ENCODE measurements at places on chromosomes 7 and 10.

DNA sequence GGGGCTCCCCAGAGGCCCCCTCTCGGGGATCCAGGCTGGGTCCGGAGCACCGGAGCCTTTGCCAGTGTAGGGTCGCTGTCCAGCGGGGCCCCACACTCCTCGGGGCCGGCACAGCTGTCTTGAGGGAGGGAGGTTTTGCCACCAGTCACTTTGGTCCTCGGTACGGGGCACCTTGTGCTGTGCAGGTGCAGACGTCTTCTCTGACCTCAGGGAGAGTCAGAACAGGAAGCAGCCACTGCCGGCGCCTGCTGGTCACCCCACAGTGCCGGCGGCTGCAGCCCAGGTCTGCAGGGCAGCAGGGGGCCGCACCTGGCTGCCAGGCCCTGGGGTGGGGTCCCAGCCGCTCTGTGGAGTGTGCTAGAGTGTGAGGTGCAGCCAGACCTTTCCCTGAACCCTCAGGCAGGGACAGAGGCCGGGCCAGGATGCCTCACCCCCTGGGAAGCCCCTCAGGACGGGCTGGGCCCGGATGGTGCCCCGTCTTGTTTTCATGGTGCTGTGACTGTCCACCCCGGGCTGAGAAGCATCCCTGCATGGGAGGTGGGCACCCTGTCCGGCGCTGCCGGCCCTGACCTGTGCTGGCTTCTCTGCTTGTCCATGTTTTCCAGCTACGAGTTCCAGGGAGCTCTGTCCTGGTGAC is 8.2 kb downstream of the MAFK start:
- DNase-seq = no peak

DNA sequence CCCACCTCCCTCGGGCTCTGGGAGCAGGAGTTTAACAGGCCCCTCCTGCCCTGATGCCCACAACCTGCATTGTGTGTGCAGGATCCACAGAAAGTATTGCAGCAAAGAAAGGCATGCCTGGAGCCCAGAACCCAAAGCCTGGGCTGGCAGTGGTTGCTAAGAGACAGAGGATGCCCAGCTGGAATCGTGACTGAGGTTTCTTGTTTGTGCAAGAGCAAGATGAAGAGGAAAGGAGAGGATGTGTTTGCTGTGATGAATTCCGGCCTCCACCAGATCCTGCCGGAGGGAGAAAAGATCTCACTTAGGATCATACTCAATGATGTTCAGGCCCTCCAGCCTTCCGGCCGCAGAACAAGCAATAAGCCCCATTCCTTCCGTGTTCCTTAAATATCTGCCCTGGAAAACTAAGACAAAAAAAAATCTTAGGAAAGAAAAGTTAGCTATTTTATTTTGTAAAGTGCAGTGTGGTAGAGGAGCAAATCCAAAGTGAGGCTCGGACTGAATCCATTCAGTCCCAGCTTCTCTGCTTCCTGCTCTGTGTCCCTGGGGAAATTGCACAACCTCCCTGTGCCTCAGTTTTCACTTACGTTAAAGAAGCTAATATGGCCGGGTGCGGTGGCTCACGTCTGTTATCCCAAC is 57.1 kb downstream of the SLIT1 start:
- no peak for DNase-seq

DNA sequence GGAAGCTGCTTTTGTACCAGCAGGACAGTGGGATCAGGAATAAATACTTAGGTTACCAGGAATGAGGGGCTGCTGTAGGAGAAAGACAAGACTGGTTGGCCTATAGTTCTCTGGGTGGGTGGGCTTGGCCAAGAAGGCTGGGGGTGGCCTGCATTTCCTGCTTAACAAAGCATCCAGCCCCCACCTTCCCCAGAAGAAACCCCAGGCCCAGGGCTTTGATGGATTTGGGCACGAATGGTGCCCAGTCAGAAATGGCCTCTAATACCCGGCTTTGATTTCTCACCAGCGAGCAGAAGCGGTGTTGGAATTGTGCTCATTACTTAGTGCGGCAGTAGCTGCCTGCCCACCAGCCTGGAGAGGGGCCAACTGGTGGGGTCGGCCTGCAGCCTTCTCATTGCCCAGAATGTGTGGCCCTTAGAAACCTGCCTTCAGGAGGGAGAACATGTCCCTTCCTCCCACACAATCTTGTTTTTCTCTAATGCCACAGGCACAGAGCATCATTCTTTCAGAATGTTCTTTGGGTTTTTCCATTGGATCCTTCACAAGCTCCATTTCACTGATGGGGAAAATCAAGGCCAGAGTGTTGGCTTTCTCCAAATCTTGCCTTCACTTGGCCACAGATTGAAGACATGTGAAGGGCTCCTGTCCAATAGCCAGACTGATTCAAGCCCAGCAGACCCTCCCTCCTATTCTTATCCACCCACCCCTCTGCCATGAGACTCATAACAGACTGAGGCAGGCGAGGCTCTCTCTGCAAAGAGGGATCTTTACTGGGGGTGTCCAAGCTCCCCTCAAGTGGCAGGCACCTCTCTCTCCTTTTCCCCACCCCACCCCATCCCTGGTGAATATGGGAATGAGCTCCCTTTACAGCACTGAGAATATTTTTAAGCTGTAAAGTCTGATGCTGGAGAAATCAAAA is 2.5 kb downstream of the UNC5B start:
- DNase-seq = no peak

DNA sequence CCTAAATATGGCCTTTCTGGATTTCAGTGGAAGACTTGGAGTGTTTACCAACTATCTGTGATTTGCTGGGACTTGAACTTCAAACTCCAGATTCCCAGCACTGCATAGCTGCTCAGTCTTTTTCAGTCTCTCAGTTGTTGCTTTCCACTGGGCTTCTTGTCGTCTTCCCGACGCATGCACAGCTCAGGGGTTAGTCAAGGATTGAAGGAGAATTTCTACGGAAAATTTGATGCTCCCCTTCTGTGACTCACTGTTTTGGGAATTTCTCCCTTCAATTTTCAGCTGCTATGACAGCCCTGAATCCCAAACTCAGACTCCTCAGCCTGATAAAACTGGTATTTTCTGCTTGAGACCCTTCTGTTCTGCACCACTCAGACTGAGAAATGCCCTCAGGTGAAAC is 91.7 kb downstream of the CYP26A1 start:
- no peak for DNase-seq

DNA sequence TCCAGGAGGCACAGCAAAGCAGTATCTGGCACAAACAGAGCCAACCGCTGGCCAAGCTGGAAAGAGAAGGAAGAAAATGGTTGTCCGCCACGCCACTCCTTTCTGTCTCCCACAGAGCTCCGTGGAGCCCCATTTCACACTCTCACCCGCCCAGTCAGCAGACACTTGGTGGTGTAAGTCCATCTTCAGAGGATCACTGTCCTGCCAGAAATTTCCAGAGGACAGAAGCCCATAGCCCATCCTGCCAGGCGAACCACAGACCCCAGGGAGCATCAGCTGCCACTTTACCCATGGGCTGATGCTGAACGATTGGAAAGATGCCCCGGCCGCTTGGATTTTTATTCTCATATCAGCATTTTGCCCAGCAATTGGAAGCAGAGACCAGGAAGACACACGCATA is 144.7 kb upstream of the LYZL2 start:
- DNase-seq = no peak

- DNase-seq = no peak
Measured at GRCh38 chr10:62183442-62183841, 85.2 kb downstream of the RTKN2 start.

- DNase-seq = no peak
Measured at GRCh38 chr10:102327002-102327401, 68.5 kb upstream of the NFKB2 start.

DNA sequence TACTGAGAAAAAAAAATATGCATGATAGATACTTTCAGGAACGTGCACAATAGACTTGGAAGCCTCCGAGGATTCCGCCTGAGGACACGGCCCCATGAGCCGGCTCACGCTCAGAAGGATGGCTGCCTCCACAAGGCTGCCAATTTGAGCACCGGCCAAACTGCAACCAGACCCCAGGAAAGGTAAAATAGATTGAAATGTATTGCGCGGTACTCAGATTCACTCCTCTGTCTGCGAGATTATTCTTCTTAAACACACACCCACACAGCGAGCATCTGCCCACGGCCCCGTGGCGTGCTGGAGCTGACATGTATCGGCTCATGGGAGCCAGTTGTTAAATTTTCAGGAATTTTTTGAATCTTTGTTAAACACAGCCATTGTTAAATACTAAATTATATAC is 653.2 kb upstream of the MKI67 start:
- DNase-seq = no peak

DNA sequence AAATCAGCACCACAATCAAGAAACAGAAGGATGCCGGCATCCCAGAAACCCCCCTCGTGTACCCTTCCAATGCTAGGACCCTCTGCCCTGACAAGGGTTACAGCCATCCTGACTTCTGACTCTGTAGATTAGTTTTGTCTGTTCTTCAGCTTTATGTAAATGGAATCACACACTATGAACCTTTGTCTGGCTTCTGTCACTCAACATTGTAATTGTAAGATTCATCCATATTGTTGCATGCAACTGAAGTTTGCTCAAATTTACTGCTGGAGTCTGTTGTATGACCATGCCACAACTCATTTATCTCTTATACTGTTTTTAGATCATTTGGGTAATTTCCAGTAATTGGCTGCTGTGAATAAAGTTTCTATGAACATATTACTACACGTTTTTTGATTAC is 8.4 kb downstream of the IKZF5 start:
- no peak for DNase-seq

DNA sequence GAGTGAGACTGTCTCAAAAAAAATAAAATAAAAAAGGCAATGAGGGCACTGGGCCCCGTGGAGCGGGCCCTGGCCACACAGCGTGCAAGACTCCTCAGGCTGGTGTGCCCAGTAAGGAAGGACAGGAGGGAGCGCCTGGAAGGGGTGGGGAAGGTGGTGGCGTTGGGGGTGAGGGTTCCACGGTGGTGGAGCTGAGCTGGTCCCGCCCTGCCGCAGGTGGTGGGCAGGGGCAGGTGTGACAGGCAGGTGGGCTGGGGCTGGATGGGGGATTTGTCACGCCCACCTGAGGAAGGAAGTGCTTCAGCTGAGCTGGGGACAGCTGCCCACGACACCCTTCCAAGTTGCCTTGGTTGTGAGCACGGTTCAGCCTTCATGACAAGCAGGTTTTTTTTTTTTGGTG is 760 bp upstream of the PRAP1 start:
- DNase-seq = no peak

DNA sequence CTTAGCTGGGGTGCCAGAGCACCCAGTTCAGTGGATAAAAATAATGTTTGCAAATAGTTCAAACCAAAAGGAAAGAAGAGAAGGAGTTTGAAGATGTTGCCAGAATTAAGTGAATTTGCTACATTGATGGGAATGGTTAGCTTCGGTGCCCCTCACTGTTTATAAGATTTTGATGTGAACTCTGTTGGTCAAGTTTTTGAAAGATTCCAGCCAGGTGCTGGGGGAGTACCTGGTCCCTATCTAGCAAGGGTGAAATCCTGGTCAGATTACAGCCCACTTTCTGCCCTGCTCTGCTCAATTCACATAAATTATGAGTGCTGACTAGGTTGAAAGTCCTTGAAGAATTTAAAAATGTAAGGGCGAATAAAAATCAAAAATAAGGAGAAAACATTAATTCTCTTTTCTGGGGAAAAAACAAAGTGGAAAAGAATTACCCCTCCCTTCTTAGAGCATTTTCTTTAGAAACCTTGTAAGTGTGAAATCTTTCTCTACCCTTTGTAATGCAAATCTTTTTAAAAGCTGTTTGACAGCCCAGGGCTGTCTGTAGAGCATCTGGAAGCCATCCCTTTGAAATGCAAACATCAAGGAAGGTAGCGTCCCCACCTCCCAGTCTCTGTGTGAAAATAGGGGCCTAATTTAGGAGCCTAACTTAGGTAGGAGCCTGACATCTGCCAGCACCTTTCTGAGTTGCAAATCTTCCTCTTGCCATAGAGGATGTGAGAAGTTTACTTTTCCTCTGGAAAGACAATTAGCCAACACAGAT is 1.4 kb upstream of the GIMAP5 start:
- no peak for DNase-seq

- no peak for DNase-seq
Measured at GRCh38 chr10:107159871-107160270, 4.6 kb downstream of the SORCS1 start.

DNA sequence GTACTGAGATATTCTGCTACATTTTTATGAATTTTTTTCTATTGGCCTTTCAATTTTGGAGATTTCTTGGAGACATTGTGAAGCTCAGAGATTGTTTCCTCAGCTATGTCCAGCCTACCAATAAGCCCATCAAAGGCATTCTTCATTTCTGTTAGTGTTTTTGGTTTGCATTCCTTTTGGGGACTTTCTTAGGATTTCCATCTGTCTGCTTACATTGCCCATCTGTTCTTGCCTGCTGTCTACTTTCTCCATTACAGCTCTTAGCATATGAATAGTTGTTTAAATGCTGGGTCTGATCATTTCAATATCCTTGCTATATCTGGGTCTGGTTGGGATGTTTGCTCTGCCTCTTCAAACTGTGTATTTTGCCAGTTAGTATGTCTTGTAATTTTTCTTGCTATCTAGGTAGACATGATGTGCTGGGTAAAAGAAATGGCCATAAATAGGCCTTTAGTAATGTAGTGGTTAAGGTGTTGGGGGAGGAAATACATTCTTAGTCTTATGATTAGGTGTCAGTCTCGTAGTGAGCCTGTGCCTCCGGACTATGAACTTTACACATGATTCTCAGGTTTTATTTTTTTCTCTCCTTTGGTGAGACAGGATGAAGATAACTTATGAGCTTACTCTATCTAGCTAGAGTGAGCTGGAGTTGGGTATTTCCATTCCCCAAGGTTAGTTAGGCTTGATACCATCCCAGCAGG is 32.6 kb upstream of the NME8 start:
- no peak for DNase-seq

DNA sequence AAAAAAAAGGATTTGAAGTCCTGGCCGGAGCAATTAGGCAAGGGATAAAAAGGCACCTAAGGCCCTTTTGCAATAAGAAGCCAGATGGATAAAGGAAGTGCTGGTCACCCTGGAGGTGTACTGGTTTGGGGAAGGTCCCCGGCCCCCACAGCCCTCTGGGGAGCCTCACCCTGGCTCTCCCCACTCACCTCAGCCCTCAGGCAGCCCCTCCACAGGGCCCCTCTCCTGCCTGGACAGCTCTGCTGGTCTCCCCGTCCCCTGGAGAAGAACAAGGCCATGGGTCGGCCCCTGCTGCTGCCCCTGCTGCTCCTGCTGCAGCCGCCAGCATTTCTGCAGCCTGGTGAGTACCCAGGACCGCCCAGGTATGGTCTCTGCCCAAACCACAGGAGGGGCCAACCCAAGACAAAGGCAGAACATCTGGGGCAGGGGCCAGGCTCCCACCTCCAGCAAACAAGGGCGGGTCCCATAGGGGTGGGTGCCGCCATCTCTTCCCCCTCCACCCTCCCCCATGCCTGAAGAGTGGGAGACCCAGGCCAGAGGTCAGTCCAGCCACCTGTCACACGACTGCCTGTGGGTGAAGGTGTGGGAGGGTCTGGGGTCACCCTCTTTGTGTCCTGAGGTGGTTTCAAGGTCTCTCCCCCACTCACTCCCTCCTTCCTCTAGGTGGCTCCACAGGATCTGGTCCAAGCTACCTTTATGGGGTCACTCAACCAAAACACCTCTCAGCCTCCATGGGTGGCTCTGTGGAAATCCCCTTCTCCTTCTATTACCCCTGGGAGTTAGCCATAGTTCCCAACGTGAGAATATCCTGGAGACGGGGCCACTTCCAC is at the start of gene PILRB:
TSS of gene PILRB (plus strand) at position 91 of the 830 bp plus-strand sequence. CDS start at position 277, 186 bp downstream.
- no peak for DNase-seq

GRCh38 chr7:54483523-54483922 is 58.7 kb upstream of the VSTM2A start:
- DNase-seq = no peak

GRCh38 chr7:64098-64915 is 128.1 kb upstream of the FAM20C start:
- DNase-seq = peak; percentile 73

GRCh38 chr10:124685261-124685660 is 58.9 kb downstream of the FAM53B start:
- DNase-seq = no peak

All from astrocyte of the spinal cord (primary cell).